ENCODE measurements at places on chromosomes 7 and 10.

GRCh38 chr10:2984682-2985081 lies 82.7 kb upstream of the PFKP start:
- DNase-seq: no peak

- DNase-seq: no peak
These were observed 202.0 kb upstream of the SEMA3E start for GRCh38 chr7:83850941-83851340.

DNA sequence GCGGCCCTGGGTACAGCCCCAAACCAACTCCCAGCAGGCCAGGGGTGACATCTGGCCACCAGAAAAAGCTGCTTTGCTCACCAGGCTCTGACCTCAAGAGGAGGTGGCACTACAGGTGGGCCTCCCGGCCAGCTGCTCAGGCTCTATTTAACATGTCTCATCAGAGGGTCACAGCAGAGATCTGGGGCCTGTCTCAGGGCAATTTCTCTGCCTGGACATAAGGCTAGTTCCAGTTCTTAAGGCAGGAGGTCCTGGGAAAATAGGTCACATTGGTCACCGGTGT lies 88.6 kb downstream of the GFRA1 start:
- DNase-seq: no peak

- DNase-seq: peak; percentile 41
These were observed 37.3 kb downstream of the INPP5F start for GRCh38 chr10:119762805-119763798.

GRCh38 chr10:128985036-128985435 lies 482.0 kb upstream of the MGMT start:
- DNase-seq: no peak

DNA sequence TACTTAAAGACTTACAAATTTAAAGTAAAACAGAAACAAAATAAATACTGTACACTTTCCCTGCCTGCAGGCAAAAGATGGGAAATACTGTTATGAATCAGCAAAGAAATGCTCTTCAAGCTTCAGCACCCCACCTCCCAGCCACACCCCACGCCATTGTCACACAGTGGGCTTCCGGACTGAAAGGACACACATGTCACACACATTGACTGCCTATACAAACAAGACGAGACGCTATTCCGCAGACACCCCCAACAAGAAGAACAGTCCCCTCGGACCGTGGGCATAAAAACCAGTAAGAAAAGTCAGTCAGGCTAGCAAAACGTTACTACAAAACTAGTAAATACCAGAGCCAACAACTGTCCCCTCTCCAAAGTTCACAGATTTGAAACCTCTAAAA lies 22.2 kb upstream of the PARP12 start:
- peak; percentile 65 for DNase-seq

- DNase-seq: no peak
These were observed 2.8 kb downstream of the GPR15LG start for GRCh38 chr10:84176351-84176750.

- DNase-seq: no peak
These were observed 71.4 kb downstream of the AHR start for GRCh38 chr7:17369691-17370426.

DNA sequence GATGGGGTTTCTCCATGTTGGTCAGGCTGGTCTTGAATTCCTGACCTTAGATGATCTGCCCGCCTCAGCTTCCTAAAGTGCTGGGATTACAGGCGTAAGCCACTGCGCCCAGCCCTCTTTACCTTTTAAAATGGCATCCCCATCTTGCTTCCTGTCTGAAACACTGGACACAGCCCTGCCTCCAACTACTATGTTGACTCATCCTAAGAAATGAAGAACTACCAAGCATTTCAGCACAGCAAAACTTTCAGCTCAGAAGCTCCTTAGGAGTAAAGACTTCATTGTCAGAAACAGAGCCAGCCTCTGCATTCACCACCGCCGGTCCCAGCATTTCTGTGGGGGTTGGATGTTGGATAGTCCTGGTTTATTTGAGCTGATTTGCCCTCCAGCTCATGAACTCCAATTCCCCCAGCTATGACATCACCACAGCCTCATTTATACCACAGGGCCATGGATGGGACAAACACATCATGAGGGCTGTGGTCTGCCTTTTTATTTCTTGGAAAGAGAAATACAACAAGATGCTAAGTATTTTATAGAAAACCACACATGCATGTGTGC lies 123.5 kb downstream of the ADCY1 start:
- DNase-seq: no peak

- DNase-seq: peak; percentile 7
These were observed 107.3 kb upstream of the STARD3NL start for GRCh38 chr7:38070718-38071117.

DNA sequence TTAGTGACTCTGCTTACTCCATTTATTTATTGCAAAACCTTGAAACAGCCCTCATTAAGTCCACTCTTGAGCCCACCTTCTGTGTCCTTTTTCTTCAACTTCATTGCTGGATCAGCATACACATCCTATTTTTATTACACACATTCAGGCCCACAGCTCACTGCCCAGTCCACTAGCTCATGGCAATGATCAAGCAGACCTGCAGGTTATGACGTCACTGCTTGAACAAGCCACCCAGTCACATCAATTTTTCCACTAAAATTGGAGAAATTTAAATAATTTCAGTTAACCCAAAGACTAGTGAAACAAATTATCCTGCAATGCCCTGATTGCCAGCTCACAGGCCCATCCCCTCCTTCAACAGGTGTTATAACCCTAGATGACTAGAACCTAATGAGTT lies 16.0 kb upstream of the STARD3NL start:
- DNase-seq: no peak

DNA sequence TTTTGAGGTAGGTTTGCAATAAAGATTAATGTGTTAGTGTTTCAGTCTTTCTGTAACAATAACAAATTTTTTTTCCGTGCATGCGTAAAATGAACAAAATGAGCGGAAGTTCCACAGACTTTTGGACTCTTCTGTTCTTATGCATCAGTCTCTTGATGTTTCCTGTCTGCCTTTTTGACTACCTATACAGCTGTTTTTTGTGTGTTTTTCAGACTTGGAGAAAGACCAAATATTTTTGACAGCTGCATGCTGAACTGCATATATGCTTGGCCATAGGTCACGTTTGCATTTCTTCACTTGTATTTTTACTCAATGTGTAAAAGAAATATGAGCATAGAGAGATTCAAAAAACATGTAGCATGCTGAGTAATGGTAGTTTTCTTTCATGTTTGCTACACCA lies 119.3 kb downstream of the BBS9 start:
- no peak for DNase-seq

- no peak for DNase-seq
These were observed 36.0 kb upstream of the KCNMA1 start for GRCh38 chr10:77673515-77674140.

GRCh38 chr7:130187360-130187759 lies 17.8 kb downstream of the TMEM209 start:
- no peak for DNase-seq

- no peak for DNase-seq
These were observed 1106.2 kb downstream of the NRG3 start for GRCh38 chr10:82981137-82981723.

GRCh38 chr7:150417863-150418262 lies 32.6 kb upstream of the GIMAP8 start:
- DNase-seq: no peak

All from activated CD4-positive, alpha-beta T cell treated with anti-CD3 and anti-CD28 coated beads, Interleukin-2, Interleukin-6, amounts not matched to agents 100 ng/mL and 50 ng/mL, durations not matched to agents 16 hours and 8 hours (primary cell).